ENCODE measurements at places on chromosomes 3 and 15.

GRCh38 chr3:71581457-71582035 is 2.0 kb downstream of the FOXP1 start:
- DNase-seq = no peak

DNA sequence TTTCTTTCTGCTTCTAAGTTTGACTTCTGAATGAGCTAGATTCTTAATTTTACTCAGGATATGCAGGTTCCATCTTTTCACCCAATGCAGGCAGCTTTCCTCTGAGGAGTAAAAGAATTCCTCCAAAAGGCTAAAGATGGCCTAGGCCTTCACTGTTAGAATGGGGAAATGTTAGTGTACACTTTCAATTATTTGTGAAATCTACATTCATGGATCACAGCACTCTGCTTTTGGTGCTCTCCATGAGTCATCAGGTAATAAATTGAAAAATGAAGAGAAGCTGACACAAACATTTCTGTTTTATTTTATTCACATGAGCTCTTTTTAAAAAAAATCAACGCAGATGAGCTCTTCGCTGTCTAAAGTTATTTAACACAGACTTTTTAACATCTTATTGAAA is 502.5 kb upstream of the GOLIM4 start:
- no peak for DNase-seq

GRCh38 chr3:135125171-135125801 is 330.2 kb downstream of the EPHB1 start:
- DNase-seq = no peak

DNA sequence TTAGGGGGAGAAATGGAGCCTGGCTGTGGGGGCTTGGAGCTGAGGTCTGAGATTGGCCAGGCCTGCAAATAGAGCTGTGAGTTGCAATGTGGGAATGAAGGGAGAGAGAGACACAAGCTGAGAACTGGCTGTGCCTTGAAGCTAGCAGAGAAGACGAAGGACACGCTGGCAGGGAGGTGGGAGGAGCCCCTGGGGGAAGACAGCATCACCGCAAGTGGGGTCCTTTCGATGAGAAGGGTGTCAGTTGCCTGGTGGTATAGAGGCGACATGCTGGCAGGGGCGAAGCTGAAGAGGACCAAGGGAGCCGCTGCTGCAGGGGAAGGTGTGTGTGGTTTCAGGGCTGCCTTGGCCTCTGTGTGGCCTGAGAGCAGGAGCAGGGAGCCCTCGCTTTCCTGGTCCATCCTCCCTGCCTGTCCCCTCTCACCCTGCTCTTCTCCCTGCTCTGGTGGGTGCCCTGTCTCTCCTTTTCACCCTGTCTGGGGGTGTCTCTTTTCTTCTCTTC is 5.5 kb downstream of the RHCG start:
- DNase-seq = no peak

DNA sequence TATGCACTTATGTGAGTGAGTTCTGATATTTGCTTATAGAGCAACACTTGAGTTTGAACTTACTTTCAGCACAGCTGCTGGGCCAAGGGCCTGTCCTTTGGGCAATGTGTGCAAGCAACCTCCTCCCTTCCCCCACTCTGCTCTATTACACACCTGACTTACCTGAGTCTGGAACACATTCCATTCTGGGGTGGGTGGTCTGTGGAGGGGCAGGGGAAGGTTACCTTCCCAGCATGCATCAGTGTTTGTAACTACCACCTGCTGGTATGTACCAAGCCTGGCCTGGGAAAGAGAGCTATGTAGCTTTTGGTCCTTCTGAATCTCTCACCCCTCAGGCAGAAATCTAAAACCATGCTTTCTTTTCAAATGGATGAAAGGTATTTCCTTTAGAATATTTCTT is 103.0 kb downstream of the ISL2 start:
- DNase-seq = no peak

DNA sequence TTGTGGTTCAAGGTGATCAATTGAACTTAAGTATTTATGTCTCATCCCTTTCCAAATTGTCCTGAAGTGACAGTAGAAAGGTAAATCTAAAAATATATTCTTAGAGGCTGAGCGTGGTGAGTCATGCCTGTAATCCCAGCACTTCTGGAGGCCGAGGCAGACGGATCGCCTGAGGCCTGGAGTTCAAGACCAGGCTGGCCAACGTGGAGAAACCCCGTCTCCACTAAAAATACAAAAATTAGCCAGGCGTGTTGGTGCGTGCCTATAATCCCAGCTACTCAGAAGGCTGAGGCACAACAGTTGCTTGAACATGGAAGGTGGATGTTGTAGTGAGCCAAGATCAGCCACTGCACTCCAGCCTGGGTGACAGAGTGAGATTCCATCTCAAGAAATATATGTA is 226.6 kb downstream of the DPH6 start:
- DNase-seq = no peak

DNA sequence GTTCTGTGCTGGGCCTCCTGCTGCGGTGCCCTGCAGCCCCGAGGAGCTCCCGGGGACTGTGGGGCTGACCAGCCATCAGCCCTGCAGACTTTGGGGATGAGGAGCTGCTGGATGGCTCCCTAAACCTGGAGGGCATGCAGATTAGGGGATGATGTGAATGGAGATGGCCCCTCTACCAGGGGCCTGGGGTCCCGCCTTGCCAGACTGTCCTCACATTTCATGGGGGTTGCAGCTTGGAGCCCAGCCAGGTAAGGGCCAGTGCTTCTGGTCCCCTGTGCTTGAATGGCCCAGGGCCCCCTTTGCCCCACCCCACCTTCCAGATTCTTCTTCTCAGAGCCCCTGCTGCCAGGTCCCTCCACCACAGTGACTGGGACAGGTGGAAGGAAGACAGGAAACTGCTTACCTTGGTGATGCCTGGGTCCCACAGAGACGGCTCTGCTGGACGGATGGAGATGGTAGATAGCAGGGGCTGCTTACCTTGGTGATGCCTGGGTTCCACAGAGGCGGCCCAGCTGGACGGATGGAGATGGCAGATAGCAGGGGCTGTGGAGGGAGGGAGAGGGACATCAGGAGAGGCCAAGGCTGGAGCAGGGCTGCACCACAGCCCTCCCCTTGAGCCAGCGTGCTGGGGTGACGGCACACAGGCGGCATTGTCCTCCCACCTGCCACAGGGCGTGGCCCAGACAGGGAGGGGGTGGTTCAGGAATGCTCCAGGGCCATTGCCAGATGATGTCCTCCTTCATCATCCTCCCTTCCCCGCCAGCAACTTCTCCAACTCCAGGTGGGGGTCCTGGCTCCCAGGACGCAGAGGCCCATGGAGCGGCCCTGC is at the start of gene SPTBN5:
SPTBN5 (minus strand) TSS at position 632 of the 829 bp plus-strand sequence; CDS start at position 76, 556 bp downstream.
- DNase-seq = no peak
